HFF-Myc (cell line): ENCODE measurements at places on chromosomes 7 and 10.

- DNase-seq, result no peak
These were observed 757.1 kb downstream of the SORCS3 start for GRCh38 chr10:105398202-105398601.

GRCh38 chr7:7183061-7183837, 905 bp downstream of the C1GALT1 start:
- DNase-seq, result no peak

DNA sequence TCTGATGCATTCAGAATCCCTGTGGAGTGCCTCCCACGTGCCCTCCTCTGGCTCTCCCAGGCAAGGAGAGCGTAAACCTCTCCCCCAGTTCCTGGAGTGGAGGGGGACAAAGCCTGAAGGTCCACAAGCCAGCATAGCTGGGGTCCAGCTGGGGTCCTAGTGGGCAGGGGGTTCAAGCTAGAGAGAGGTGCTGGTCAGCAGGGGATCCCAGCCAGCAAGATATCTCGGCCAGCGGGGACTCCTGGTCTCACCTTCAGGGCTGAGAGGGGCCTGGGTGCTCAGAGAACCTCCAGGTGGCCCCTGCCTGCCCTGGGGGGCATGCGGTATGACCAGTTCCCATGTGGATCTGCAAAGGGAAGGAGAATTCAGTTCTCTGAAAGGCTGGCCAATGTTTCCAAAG, 413.7 kb downstream of the TCERG1L start:
- DNase-seq, result no peak

- no peak for DNase-seq
These were observed 83.1 kb downstream of the HIBADH start for GRCh38 chr7:27579565-27579964.

GRCh38 chr10:108975459-108976058, 947.8 kb downstream of the XPNPEP1 start:
- DNase-seq, result no peak

DNA sequence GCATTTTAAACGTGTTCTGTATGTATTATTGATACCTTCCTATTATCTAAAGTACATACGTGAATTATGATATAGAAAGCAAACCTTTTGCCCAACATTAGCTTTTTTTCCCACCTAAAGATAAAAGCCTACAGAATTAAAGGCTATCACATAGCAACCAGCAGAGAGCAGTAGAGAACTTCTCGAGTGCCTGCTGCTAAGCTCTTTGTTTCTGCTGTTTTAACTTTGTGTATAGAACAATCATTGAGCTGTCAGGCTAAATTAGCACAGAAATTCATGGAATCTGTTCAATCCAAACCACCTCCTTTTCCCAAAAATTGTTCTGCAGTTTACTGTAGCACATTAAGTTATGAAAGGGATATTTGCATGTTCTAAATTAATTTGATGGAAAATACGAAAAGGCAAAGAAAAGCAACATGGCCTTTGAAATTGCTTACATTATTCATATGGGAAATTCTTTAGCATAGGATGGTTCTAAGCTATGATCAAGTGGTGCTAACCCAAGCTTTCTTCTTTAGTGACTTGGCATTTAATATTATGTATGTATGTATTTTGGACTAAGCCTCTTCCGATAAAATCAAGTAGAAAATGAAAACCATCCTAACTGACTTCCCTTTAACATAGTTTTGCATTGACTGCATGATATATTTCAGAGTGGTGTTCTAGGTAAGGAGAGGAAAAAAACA, 1288.5 kb downstream of the GATA3 start:
- no peak for DNase-seq

DNA sequence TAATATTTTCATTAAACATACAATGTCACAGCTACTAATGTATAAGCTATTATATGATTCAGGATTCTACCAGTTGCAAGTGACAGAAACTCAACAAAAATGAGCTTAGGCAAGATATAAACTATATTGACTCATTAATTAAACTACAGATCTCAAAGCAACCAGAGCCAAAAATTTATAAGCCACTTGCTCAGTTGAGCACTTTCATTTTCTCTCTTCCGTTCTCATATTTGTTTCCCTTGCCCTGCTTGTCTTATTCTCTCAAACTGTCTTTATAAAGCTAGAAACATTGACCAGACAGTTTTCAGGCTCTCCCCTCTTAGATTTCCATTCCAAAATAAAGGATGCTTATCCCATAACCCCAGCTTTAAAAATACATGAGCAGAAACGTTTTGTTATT, 60.2 kb upstream of the DGKB start:
- DNase-seq, result no peak

GRCh38 chr7:127387974-127388373, 4.5 kb downstream of the ZNF800 start:
- no peak for DNase-seq

- no peak for DNase-seq
These were observed 197.7 kb downstream of the RPS24 start for GRCh38 chr10:78231327-78231726.

DNA sequence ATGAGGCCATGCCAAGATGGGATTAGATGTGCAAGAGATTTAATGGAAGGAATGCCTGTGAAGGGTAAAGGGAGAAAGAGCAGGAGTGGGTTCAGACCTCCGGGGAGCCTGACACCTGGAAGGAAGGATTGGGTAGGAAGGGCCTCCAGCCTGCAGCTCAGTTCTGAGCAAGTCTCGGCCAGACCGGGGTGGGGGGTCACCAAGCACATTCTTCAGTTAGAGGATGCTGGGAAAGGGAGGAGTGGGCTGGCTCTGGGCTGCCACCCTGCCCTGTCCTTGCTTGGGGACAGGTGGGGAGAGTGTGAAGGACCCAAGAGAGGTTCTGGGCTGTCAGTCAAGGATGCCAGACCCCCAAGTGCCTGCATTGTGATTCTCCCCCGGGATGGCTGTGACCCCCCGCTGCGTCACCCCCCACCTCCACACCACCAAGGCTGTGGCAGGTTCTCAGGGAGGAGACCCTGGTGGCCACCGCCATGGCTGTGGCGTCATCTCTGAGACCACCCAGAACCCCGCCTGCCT, 16.5 kb upstream of the PRKAG2 start:
- no peak for DNase-seq

DNA sequence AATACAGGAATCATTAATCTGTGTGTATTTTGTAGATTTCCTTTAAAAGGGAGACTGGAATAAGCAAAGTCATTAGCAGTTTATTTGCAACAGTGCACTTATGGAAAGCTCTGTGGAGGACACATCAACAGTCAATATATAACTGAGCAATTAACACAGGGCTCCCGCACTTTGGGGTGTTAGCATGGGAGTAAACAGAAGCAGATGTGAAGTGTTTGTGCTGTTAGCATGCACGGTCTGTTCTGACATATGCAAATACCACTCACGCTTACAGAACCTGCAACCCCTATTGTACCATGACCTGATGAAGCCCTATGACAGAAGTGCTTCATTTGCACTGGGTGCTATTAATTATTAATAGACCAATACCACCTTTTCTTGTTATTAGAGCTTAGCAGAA, 118.9 kb downstream of the PPP1R3A start:
- DNase-seq, result no peak

DNA sequence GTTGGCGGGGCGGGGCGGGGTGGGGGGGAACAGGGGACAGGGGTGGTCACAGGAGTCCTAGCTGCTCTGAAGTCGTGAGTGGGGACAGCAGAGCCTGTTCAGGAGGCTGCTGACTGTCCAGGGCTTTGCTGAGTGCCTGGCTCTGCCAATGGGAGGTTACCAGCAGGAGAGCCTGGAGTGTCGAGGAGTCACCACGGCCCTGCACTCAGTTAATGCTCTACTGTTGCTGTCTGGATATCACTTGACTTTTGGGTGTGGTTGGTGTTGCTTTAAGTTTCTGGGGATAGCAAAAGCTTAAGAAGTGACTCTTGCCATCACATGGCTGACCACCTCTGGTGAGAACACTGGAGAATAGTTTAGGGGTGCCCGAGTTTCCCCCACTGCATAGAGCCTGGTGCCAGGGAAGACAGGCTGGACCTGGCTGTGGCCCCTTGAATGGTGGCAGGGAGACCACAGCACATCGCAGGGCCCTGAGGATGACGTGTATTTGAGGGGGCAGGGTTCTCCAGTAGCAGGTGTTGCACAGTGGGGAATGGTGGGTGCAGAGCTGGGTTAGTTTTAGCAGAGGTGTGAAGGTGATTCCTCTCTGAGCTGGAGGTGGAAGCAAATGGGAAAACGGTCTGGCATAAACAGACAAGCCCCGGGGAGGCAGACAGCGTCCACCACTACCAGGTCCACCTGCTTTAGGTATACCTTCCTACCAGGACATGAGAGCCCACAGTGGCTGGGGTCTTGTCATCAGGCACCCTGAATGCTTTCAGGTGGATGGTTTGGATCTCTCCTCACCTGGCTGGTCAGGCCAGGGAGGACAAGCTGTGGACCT, 54.2 kb upstream of the CAMK2B start:
- no peak for DNase-seq

DNA sequence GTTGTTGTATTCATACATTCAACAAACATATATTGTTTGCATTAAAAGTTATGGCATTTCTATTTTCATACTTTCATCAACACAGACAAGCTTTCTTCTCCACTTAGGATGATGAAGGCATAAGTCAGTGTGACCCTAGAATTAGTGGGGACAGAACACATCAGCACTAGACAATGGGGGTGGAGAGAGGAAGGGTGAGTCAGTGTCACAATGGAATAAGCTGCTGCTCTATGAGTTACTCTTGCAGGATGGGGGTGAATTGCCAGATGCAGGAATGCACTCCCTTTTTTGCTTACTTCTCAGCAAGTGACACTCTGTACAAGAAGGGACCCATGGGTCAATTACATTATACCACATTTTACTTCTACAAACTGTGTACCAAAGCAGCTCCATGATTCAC, 74.0 kb downstream of the DGKI start:
- DNase-seq, result no peak

GRCh38 chr10:129936923-129937300, 27.2 kb downstream of the EBF3 start:
- DNase-seq, result no peak

DNA sequence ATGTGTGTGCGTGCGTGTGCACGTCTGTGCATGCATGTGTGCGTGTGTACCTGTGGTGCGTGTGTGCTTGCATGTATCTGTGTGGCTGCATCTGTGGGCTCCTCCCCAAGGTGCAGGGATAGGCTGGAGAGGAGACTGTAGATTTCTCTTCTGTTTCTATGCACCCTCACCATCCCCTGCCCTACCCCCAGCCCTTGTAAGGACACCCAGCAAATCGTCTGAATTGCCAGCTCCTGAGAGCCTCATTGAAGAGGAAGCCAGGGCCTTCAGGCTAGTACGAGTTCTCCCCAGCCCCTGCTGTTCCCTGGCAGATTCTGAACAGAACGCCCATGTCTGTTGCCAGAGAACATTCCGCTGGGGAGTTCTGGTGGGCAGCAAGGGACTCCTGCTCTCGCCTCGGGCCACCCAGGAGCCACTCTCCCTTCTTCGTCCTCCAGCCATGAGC, 17.0 kb upstream of the TRIM8 start:
- no peak for DNase-seq

DNA sequence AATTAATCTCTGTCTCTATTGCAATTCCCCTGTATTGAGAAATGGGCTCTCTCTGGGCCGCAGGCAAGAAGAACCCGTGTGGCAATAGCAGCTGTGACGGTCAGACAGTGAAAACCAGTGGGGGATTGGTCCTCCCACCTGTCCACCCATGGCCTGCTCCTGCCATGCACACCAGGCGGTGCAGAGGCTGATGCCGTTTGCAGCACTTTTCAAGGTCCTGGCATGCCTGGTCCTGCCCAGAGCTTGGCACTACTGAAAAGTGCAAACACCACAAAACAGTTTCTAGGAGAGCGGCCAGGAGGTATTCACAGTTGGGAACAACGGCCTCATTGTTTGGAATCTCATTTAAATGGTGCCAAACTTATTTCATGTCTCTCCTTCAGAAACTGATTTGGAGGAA, 41.5 kb downstream of the PSPH start:
- no peak for DNase-seq

DNA sequence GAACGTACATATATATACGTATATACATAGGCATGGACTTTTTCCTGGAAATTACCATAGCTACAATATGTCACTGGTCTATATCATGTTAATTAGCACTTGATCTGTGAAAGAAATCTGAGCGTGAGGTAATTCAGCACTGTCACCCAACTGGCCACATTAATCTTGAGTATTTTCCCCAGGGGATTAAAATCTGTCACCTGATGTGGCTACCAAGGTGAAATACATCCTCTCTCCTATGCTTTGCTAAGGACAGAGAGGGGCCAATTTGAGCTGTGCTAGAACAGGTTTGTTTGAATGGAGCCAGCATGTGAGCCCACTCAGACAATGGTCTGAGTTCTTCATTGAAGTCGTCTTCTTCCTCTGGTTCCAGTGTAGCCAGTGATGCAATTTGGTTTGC, 33.3 kb downstream of the CYCS start:
- no peak for DNase-seq

DNA sequence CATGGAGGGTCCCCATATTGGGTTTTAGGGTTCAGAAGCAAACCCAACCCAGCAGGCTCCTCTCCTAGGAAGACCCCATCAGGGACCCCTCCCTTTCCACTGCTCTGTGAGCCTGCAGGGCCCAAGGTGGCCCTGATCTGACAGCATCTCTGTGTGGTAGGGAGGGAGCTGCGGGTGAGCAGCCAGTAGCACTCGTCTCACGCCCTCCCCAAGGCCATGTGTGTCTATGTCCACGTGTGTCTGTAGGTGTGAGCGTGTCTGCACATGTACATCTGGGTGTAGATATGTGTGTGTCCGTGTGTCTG, 103.5 kb upstream of the FAM20C start:
- DNase-seq, result no peak

DNA sequence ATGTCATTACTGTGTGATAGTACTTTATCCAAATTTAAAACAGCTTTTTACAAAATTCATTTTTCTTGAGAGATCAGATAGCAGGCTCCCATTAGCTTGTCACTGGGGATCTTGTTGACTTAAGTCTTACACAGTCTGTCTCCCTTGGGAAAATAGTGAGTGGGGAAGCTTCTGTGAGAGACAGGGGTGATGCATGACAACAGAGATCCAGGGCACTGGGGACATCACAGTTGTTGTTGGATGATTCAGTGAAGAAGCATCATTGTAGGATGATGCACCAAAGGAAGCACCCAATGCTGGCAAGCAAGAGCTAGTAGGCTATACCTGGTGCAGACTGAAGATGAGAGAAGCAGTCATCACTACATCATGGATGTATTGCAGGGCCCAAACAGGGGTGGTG, 284.7 kb downstream of the HDAC9 start:
- no peak for DNase-seq

DNA sequence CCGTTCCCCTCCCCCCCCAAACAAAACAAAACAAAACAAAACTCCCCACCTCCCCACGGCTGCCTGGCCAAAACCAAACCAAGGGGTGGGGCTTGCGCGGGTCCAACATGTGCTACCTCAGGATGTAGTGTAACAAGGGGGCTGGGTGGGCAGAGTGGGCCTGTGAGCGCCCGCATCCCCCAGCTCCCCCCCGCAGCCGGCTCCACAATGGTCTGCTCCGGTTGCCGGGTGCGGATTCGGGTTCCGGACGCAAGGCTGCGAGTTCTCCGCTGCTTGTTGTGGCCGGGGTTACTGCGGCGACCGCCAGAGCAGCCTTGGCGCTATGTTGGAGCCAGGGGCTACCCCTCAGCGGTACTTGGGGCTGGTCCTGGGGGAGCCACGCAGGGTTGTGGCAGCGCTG, 4.9 kb downstream of the C10orf143 start:
- no peak for DNase-seq

- no peak for DNase-seq
These were observed 20.5 kb downstream of the ZRANB1 start for GRCh38 chr10:124962421-124962820.
